Left ventricle myocardium inferior (tissue), 1 donor: ENCODE measurements at places on chromosomes 13 and 19.

GRCh38 chr13:99955747-99956472 lies 15.7 kb downstream of the ZIC5 start:
- no peak for DNase-seq

DNA sequence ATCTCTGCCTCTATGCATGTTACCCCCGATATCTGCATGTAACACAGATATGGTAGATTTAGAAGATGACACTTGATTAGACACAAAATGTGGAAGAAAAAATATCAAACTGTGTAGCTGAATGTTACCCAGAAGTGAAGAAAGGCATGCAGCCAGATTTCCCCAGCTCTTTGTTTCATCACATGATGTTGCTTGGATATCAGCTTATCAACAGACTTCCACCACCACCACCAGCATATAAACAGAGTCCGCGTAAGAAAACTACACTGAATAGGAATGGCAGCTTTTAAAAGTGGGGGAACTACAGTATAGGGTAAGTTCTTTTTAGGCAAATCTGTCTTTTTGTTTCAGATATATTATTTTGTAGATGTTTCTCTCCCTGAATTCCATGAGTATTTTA lies at the start of gene FAM216B:
TSS of gene FAM216B (plus strand) at position 233 of the 400 bp plus-strand sequence. CDS start 2,484 bp downstream, outside the sequence.
- no peak for DNase-seq

GRCh38 chr13:27967736-27968315 lies 1.3 kb downstream of the CDX2 start:
- no peak for DNase-seq

GRCh38 chr19:49355909-49356353 lies 6.3 kb downstream of the TEAD2 start:
- peak; percentile 36 for DNase-seq

DNA sequence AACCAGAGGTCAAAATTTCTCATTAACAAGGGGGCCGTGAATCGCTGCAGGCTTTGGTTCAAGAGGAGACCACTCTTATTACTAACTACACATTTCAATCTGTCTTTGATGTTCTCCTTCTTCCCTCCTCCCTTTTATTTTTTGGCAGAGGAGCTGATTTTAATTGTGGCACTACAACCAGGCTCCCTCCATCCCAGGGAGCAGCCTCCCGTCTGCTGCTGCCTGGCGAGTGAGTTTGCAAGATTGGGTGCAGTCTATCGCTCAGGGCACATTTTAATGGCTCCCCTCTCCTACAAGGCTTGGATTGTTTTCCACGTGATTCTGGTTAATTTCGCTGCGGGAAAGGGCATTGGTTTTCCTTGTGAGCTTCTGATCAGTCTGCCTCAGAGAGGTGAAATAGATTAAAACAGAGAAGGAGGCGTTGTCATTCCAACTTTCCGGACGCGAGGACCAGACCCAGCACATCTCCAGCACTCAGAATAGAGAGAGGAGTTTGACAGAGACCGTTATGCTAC lies 81.4 kb downstream of the KCTD15 start:
- no peak for DNase-seq

- DNase-seq: no peak
These were observed 133.5 kb upstream of the IRS2 start for GRCh38 chr13:109919715-109920375.

GRCh38 chr19:4054441-4055208 lies 12.1 kb downstream of the ZBTB7A start:
- no peak for DNase-seq

DNA sequence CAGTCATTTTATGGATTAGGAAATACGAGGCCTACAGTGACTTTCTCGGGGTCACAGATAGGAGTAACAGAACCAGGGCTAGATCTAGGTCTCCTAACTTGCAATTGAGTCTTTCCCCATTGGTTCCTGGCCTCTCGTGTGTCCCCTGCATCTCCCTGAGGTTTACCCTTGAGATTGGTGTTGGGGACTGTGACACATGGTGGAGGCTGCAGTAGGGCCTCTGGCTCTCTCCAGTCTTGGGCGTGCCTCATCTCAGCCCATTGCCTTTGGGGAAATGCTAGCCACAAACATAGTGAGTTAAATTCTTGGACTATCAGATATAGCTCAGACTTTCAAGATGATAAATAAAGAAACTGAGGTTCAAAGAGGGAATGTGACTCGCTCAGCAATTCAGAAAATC lies 212.1 kb downstream of the KCNRG start:
- DNase-seq: no peak

GRCh38 chr19:50817941-50818858 lies 5.4 kb downstream of the KLK1 start:
- peak; percentile 37 for DNase-seq

DNA sequence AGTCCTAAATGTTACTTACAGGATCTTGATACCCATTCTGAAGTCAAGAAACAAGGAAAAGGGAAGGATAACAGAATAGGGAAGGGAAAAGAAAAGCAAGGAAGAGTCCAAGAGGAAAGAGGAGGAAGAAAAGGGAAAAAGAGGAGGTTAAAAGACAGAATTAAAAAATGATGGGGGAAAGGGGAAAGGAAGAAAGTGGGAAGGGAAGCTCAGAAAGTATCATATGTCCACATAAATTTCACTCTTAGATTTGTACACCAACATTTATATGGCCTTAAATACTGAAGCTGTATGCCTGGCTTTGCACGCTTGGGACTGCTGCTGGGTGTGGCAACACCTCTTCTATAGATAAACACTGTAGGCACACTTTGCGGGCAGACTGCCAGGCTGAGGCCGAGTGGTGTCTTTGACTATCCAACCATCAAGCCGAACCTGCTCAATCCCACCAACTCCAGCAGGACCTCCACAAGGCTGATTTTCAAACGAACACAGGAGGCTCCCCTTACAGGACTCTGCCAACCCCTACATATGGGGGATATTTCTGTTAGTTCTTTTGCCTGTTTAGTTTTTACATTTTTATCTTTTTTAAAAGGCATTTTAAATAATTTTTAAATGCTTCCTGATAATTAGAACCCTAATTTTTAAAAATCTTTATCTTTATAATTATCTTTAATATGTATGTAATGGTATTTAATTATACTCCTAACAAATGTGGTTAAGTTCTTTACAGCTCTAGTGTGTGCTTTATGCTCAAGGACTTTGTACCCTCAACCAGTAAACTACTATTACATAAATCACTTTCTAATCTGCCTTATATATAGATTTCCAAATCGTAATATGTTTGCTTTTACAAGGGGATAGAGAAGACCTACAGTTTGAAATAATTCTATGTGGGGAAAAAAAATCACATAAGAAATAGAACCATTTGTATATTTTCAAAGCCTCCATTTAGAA lies 154.2 kb downstream of the DIAPH3 start:
- no peak for DNase-seq

GRCh38 chr19:33304760-33305647 lies 2.7 kb upstream of the CEBPA start:
- DNase-seq: no peak

DNA sequence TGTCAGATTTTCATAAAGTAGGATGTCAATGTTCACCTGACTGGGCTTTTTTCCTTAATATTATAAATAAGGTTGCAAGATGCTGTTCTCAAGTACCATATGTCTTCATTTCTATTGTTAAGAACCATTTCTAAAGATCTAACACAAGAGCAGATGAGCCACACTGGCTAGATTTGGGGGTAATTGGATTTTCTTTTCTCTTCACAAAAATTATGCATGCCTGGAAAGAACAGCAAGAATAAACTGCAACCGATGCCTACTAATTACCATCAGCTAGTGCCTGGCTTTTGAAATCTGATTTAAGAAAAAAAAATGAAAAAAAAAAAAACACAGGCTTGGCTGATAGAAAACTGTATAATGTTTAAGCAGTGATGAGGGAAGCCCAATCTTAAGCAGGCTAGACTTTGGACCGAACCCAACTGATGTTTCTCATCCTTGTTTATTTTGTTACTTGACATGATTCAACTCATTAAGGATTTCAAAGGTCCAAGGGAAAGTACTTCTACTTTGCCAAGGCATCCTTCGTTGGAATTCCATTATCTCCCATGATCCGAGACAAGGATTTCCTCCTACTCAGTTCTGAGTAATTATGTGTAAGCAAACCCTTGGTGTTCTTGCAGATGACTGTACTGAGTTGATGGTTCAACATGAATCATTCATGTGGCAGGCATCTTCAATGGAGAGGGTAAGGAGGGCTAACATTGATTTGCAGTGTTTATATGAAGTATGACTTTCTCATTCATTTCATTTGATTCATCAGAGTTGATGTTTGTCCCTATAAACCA lies 300.5 kb downstream of the SPRY2 start:
- no peak for DNase-seq

- no peak for DNase-seq
These were observed 165.2 kb downstream of the TEX29 start for GRCh38 chr13:111485491-111486250.

DNA sequence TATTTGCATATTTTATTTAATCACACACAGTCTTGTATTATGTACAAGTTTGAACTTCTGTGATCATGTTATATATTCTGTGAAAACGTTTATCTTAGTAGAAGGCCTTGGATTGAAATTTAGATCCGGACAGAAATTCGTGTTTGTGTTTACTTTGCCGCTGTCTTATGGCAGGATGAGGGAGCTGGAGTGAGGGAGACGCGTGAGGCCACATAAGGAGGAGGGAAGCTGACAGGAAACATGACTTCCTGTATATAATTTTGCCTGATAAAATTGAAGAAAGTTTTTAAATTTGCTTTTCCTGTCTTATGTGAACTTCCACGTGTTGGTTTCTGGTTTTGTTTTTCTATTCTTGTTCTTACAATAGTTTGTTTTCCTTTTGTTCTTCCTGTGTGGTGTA lies 200.2 kb downstream of the MTUS2 start:
- no peak for DNase-seq

GRCh38 chr13:95300625-95301182 lies 547 bp downstream of the ABCC4 start:
- peak; percentile 64 for DNase-seq

DNA sequence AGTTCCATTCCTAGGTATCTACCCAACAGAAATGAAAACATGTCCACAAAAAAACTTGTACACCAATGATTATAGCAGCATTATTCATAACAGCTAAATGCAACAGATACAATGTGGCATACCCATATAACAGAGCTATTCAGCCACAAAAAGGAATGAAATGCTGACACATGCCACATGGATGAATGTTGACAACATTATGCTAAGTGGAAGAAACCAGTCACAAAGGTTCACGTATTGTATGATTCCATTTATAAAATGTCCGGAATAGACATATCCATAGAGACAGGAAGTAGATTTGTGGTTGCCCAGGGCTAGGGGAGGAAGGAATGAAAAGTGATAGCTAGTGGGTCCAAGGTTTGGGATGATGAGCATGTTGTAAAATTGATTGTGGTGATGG lies 10.8 kb downstream of the CRYL1 start:
- no peak for DNase-seq

GRCh38 chr19:45130888-45131615 lies 29.7 kb downstream of the NKPD1 start:
- DNase-seq: no peak

DNA sequence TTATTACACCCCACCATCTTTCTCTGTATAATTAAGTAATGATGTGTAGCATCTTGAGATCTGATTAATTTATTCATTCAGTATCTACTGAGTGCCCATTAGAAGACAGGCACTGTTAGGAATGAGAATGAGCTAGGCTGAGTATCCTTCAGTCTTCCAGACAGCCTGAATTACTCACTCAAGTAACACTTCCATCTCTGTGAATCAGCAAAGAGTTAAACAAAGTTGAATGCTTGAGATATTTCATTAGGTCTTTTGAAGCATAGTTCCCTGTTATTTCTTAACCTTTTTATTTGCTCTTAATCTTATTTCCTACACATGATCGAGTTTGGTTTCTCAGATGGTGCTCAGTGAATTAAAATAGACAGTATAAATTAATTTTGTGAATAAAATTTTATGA lies 413.7 kb downstream of the DCT start:
- no peak for DNase-seq

DNA sequence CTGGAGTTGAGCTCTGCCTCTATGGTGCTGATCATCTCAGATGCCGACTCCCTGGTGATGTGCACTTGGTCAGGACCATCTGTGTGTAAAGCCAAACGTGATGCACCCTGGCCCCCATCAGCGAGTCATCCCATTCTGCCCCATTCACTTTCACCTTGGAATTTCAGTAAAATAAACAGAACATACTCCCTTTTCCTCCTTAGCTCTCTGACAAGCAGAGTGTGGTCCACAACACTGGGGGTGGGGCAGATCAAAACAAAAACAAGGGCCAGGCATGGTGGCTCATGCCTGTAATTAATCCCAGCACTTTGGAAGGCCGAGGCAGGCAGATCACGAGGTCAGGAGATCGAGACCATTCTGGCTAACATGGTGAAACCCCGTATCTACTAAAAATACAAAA lies 12.3 kb downstream of the CEACAM20 start:
- no peak for DNase-seq

DNA sequence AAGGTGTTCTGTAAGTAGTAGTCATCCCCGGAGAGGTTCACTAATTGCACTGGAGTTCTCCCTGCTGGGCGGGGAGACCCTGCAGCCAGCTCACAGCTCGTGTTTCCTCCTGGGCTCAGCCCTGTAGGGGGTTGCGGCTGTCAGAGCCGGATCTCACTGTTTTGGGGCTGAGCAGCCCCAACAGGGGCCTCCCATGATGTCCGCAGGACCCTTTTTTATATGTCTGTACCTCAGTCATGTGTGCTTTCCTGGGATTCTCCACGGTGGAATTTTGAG lies 130.2 kb upstream of the MCF2L start:
- no peak for DNase-seq

GRCh38 chr19:10155839-10156238 lies 36.1 kb upstream of the EIF3G start:
- no peak for DNase-seq

- no peak for DNase-seq
These were observed 17.2 kb downstream of the SMIM24 start for GRCh38 chr19:3462991-3463713.

DNA sequence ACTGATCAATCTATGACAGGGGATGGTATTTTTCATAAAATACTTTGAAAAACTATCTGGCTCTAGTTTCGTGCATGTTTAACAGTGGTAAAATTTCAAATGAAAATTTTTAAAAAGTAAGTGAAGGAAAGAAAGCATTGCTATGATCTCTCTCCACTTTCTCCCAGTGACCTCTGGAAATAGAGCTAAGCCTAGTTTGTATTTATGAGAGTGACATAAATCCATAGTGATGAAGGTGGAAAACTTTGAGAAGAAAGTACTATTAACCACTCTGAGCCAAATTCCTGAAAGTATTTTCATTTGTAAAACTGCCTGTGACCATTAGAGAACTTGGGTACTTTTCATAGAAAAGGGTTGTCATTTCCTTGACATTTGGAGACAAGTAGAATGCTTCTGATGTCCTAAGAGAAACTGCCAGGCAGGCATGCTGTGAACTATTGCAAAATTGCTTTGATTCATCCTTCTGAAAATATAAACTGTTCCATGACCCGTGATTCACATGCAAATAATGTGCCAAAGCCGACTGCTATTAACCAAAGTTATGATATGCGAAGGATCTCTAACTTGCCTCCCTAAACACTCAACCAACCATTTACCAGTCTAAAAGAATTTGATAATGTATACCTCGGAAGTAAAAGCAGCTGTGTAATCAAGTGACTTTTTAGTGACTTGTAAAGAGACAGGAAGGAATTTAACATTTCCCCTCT lies 133.2 kb downstream of the VWA8 start:
- DNase-seq: no peak
